Mammary microvascular endothelial cell (primary cell): ENCODE measurements at places on chromosomes 6 and 20. TPM values are rescaled to one million over a fixed set of nuclear protein-coding genes. Genes with fewer than 3 reads are reported as not detected.

The STK38 gene
- total RNA-seq = 14.4 and 15.9 TPM in 2 replicates

The B3GAT2 gene
- total RNA-seq = under 0.01 TPM in 2 replicates

The DCDC2 gene
- not detected in 2 replicates for total RNA-seq

The EPPIN gene
- total RNA-seq = not detected in 2 replicates

The CYP24A1 gene
- total RNA-seq = not detected in 2 replicates

The HSPA1B gene
- total RNA-seq = 110 and 126 TPM in 2 replicates

The PDYN gene
- total RNA-seq = not detected in 2 replicates

The ADGRG6 gene
- total RNA-seq = 48.6 and 49.5 TPM in 2 replicates

The CRISP1 gene
- not detected in 2 replicates for total RNA-seq

The KIAA1755 gene
- total RNA-seq = 0.34 TPM in 1 of 2 replicates, not detected in the other

The TINAG gene
- total RNA-seq = not detected in 2 replicates

The C6orf52 gene
- total RNA-seq = not detected in 2 replicates

The GJA1 gene
- total RNA-seq = 149 and 151 TPM in 2 replicates

The TCP11 gene
- not detected in 2 replicates for total RNA-seq

The IFT52 gene
- total RNA-seq = 18.7 and 19.5 TPM in 2 replicates

The BPIFB1 gene
- not detected in 2 replicates for total RNA-seq

The KCNK5 gene
- total RNA-seq = not detected in 2 replicates
